ENCODE measurements at places on chromosomes 5 and 9. TPM values are rescaled to one million over a fixed set of nuclear protein-coding genes. Genes with fewer than 3 reads are reported as not detected.

GRCh38 chr5:78841767-78842166 is 143.3 kb downstream of the ARSB start:
- H3K27me3 ChIP-seq = no peaks in the 10 kb centered on the region
- no peaks in the 10 kb centered on the region for H3K36me3 ChIP-seq
- no peaks in the 10 kb centered on the region for H3K4me1 ChIP-seq
- H3K27ac ChIP-seq = no peak overlapping the region

- no peak overlapping the region for H3K4me3 ChIP-seq
- no peak overlapping the region for H3K27ac ChIP-seq
- H3K4me1 ChIP-seq = peaks cover 7% of the 10 kb centered on the region
- DNase-seq = no peak
These were observed 143.6 kb downstream of the CDH9 start for GRCh38 chr5:26894719-26895263.

DNA sequence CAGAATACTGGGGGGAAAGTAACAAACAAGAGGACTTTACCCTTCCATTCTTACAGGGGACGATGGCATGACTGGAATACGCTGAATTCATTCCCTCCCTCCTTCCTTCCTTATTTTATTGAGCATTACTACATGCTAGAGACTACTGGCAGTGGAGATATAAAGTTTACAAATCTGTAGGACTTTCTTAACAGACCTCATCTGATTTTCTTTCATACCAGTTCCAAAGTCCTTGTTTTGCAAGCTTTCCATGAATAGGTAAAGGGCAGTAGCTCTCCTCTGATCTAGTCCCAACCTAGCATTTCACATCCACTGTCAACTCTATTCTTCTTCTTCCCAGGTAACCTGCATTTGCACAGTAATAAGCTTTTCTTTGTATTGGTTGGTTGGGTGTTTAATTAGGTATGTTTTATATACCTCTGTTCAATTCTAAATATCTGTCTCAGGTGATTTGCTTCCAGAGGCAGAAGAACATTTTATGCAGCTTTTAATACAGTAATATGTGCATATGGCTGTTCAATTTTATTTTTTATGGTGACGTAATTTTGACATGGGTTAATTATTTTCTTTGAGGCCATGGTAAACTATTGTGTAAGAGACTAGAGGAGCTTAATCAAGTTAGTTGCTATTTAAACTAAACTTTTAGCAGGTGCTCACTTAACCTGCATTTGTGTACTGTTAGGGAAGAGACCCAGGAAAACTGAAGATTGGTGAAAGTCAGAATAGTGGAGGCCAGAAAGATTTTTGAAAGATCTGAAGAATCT is 150.9 kb downstream of the ARHGAP26 start:
- no peaks in the 10 kb centered on the region for H3K36me3 ChIP-seq
- H3K27me3 ChIP-seq = no peaks in the 10 kb centered on the region
- H3K4me3 ChIP-seq = no peak overlapping the region

DNA sequence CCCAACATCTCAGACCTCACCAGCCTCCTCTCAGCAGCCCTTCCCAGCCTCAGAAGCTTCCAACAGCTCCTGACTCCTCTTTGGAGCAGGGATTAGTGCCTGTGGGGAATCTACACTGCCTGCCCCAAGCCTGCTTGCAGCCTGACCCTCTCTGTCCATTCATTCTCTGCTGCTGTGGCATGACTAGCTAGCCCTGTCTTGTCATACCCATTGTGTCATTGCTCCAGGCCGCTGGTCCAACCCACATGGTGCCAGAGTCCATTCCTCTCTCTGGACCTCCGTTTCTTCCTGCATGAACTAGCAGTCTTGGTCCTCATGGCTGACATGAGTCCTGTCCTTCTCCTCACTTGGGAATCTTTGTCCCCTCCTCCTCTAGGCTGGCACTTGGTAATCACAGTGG is 12.8 kb upstream of the RXRA start:
- no peak overlapping the region for H3K4me3 ChIP-seq
- H3K4me1 ChIP-seq = peaks cover 9% of the 10 kb centered on the region
- DNase-seq = no peak
- H3K36me3 ChIP-seq = no peaks in the 10 kb centered on the region

The KLF9 gene
- 0.09 TPM for total RNA-seq

DNA sequence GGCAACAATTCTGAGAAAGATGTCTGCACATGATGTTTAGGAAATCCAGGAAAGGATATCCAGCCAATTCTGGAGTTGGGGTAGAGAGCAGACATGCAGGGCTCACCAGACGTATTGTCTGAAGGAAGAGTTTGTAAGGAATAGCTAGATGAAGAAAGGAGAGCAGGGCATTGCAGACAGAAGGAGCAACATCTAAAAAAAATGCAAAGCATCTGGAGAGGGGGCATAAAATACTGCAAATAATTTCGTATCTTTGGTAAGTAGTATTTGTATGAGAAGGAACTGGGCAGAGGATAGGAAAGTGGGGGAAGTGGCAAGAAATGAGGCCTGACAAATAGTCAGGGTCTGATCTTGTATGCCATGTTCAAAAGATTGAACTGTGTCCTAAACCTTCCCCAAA is 74.8 kb downstream of the MACIR start:
- H3K4me3 ChIP-seq = no peak overlapping the region
- no peaks in the 10 kb centered on the region for H3K4me1 ChIP-seq
- no peak for DNase-seq

DNA sequence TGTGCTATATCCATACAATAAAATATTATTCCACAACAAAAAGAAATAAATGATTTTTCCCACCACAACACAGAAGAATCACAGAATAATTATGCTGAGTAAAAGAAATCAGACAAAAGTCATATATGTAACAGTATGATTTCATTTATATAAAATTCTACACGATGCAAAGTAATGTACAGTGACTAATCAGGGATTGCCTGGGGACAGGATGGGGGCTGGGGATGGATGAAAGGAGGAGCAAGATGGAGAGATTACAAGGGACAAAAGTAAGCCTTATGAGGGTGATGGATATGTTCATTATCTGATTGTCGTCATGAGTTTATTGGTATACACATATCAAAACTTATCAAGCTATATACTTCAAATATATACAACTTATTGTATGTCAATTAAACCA is 154.0 kb downstream of the FBN2 start:
- H3K27ac ChIP-seq = no peak overlapping the region
- H3K36me3 ChIP-seq = no peaks in the 10 kb centered on the region
- H3K4me1 ChIP-seq = no peaks in the 10 kb centered on the region
- DNase-seq = no peak
- no peak overlapping the region for H3K4me3 ChIP-seq

- H3K4me3 ChIP-seq = no peak overlapping the region
- no peaks in the 10 kb centered on the region for H3K27me3 ChIP-seq
- peaks cover 8% of the 10 kb centered on the region for H3K4me1 ChIP-seq
- no peak overlapping the region for H3K27ac ChIP-seq
- no peak for DNase-seq
- peaks cover 9% of the 10 kb centered on the region for H3K36me3 ChIP-seq
These were observed 22.1 kb downstream of the GOLM1 start for GRCh38 chr9:86077276-86077675.

- no peaks in the 10 kb centered on the region for H3K4me1 ChIP-seq
- H3K36me3 ChIP-seq = no peaks in the 10 kb centered on the region
- H3K4me3 ChIP-seq = no peak overlapping the region
- H3K27ac ChIP-seq = no peak overlapping the region
These were observed 116.1 kb upstream of the ACTBL2 start for GRCh38 chr5:57598756-57599155.

The PTPRD gene
- total RNA-seq = 97.4 TPM

GRCh38 chr5:15376803-15377202 is 123.2 kb upstream of the FBXL7 start:
- no peaks in the 10 kb centered on the region for H3K27me3 ChIP-seq
- no peak overlapping the region for H3K27ac ChIP-seq
- no peaks in the 10 kb centered on the region for H3K36me3 ChIP-seq
- H3K4me3 ChIP-seq = no peak overlapping the region

DNA sequence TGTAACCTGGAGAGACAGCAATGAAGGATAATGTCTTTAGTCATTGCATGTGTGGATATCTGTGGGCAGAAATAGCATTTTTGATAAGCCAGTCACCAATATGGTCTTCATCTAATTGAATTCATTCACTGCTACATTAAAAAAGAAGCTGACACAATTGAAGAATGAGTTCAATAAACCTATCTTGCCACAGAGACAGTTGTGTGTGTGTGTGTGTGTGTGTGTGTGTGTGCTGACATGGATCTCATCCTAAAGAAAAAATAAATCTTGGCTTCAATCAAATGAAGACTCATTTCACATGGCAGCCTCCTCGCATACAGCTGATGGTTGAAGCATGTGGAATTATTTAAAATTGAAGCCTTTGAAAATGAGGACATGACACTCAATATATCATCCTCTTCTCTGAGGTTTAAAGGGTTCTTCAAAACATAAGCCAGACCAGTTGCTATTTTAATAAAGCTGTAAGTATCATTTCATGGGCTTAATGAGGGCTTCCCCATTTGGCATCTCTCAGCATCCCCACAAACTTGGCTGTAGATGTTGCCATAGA is 118.5 kb upstream of the PTPN3 start:
- H3K4me3 ChIP-seq = no peak overlapping the region
- H3K36me3 ChIP-seq = no peaks in the 10 kb centered on the region
- H3K27ac ChIP-seq = no peak overlapping the region
- DNase-seq = no peak
- H3K4me1 ChIP-seq = no peaks in the 10 kb centered on the region

DNA sequence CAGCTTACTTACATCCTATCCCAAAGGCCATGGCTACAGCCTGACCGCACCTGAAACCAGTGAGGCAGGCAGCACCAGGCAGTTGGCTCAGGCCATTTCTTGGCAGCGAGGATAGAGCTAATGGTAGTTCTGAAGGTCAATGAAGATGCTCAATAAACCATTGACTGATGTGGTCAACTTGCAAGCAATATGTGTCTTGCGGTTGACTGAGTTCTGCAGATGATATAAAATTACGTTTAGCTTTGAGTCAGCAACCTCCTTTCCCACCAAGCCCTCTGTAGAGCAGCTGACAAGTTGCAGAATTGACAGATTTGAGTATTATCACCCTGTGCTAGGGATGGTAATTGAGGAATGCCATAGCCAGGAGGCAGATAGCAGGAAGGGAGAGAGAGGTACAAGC is 189.0 kb upstream of the PUM3 start:
- H3K27me3 ChIP-seq = no peaks in the 10 kb centered on the region
- no peak overlapping the region for H3K27ac ChIP-seq
- no peaks in the 10 kb centered on the region for H3K4me1 ChIP-seq
- DNase-seq = no peak
- H3K36me3 ChIP-seq = no peaks in the 10 kb centered on the region

The ASPN gene
- not detected for total RNA-seq

DNA sequence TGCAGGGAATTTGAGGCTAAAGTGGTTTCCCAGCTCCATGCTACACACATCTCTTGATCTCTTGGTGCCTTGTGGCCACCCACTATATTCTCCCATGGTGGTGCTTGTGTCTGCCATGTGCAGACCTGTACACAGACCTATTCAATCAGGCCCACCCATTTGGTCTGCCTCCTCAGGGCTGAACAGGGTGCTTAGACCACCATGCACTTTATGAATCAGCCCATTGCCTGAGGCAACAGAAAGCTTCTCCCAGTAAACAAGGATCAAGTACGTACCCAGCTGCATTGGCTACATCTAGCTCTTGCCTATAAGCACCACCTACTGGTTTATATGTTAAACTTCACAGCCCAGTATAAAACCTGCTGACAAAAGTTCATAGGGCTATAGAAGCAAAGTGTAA is 664.3 kb upstream of the EDIL3 start:
- peak; percentile 65 for DNase-seq
- H3K36me3 ChIP-seq = no peaks in the 10 kb centered on the region
- no peak overlapping the region for H3K4me3 ChIP-seq

DNA sequence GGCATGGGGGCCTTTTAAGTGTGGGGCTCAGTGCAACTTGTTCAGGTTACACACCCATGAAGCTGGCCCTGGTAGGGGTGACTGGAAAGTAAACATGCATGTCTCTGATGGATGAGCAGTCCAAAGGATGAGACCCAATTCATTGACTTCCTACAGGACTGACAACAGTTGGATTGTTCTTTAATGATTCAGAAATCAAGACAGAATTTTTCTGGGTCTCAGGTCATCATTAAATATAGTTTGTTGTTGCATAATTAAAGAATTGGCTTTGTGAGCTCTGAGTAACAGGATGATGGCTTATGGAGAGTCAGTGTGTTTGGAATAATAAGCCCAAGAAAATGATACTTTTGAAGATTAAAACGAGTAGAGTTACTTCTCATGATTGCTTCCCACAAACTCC is 604.2 kb upstream of the CLINT1 start:
- no peaks in the 10 kb centered on the region for H3K27me3 ChIP-seq
- H3K4me3 ChIP-seq = no peak overlapping the region

The TEX48 gene
- not detected for total RNA-seq

The IL11RA gene
- total RNA-seq = 13.1 TPM

DNA sequence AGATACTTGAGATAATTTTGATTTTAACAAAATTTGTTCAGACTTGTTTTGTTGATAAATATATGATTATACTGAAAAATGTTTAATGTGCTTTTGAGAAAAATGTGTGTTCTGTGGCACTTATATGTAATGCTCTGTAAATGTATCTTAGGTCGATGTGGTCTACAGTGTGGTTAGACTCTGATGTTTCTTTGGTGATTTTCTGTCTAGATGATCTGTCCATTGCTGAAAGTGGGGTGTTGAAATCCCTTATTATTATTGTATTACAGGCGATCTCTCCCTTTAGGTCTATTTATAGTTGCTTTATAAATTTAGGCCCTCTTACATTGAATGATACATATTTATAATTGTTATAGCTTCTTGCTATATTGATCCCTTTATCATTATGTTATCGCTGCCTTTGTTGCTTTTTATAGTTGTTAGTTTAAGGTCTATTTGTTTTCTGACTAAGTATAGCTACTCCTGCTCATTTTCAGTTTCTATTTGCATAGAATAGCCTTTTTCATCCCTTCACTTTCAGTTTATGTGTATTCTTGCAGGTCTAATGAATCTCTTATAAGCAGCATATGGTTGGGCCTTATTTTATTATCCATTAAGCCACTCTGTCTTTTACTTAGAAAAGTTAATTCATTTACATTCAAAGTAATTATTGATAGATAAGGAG is 124.3 kb downstream of the MRPS30 start:
- no peak for DNase-seq
- no peaks in the 10 kb centered on the region for H3K4me1 ChIP-seq
- H3K27me3 ChIP-seq = no peaks in the 10 kb centered on the region

The IGIP gene
- total RNA-seq = 1.7 TPM

GRCh38 chr5:173542964-173543363 is 73.5 kb downstream of the BOD1 start:
- no peak for DNase-seq
- no peaks in the 10 kb centered on the region for H3K4me1 ChIP-seq
- H3K4me3 ChIP-seq = no peak overlapping the region
- H3K27me3 ChIP-seq = no peaks in the 10 kb centered on the region
- H3K27ac ChIP-seq = no peak overlapping the region
- H3K36me3 ChIP-seq = no peaks in the 10 kb centered on the region

DNA sequence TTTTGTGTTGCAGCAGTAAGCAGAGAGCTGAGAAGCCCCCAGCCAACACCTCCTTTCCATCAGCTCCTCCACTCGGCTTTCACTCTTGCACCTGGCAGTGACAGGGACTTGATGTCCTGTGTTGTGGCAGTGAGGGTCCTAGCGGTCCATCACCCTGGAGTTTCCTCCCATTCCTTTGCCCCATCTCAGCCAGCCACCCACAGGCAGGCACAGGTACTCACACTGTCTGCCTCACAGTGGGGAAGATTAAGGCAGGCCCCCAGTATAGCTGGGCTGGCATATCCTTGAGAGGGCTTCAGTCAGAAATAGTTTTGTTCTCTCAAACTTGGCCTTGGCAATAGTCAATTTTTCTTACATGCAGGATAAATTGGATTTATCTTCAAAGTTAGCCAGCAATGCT is 362.7 kb downstream of the GADD45G start:
- no peak overlapping the region for H3K4me3 ChIP-seq
- peak; percentile 56 for DNase-seq
- no peak overlapping the region for H3K27ac ChIP-seq
- no peaks in the 10 kb centered on the region for H3K36me3 ChIP-seq
